ENCODE measurements at places on chromosomes 16 and 17.

GRCh38 chr17:32258383-32259140 is 7.1 kb upstream of the RHBDL3 start:
- no peak for DNase-seq

- DNase-seq, result no peak
Measured at GRCh38 chr16:48232493-48233040, 11.5 kb upstream of the LONP2 start.

- no peak for DNase-seq
Measured at GRCh38 chr16:85619101-85619891, 6.2 kb downstream of the GSE1 start.

DNA sequence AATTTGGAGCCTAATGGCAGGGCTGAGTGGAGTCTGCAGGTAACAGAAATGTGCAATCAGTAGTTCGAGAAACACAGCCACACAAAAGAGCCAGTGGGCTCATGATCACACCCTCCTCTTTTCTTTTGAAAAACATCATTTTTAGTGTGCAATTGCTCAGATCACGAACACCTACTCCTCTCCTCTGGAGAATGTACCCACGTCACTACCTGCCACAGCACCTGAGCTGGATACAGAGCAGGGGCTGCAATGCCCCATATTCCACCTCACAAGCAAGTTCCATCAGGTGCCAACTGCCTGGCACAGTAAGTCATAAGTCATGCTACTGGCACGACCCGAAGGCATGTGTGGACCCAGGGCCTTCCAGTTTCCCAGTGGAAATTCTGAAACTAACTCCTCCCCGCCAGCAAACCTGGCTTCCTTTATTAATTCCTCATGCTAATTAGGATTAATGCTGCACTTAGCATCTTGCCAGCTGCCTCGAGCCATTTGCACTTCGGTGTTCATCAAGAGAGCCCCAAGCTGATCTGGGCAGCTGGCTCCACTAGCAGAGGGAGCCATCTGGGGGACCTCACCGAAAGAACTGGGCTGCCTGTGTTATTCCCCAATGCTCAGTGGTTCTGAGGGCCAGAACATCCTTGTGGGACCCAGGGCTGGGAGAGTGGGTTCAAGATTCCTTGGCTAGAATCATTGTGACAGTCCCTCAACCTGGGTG is 2.4 kb downstream of the CACNG4 start:
- DNase-seq, result no peak

GRCh38 chr16:67301080-67301782 is 21.9 kb downstream of the PLEKHG4 start:
- peak; percentile 1 for DNase-seq

DNA sequence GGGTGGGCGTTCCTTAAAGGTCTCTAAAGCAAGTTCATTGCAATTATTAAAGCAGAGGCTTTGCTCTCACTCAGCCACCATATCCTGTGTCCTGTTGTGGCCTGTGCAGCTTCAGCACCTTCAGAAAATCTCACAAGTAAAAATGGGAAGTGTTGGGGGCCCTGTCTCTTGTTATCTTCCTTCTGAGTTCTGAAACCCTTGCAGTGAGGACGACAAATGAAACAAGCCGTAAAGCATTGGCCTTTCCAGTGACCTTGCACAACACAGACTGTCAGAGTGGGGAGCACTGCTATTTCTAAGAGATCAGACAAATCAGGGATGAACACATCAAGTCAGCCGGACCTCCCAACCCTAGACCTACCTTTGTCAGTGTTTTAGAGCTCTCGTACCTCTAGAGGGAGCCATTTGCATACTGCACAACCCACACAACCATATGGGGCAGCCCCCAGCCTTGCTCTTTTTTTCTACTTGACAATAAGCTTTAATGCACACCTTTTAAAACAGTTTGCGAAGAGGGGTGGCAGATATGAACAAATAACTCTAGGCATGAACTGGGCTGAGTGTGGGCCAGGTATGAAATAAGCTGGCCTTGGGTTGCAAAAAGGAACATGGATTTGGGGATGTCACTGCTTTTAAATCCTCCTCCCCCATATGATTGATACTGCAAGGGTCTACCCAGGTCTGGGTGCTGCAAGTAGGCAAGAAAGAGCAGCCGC is 89.8 kb downstream of the KATNIP start:
- DNase-seq, result peak; percentile 40

Data from HuH-7.5 (cell line).